ENCODE measurements at places on chromosomes 11 and 22.
A peak's percentile ranks its signal among the peaks of the same experiment; 100 is the strongest.

- no peak for DNase-seq
Measured at GRCh38 chr22:35348026-35348590, 32.8 kb upstream of the HMOX1 start.

DNA sequence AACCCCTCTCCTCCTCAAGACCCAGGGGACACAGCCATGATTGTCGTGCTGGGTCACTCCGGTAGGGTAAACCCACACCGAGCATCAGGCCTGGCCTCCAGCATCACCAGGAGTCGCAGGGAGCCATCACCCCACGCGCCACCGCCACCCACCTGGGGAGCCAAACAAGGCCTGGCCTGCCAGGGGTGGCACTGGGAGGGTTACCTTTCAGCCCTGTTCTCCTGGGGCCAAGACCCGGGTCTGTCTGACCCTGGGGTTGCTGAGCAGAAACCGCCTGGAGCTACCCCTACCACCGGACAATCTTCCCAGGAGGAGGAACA lies 39.3 kb upstream of the NNMT start:
- DNase-seq: no peak

- no peak for DNase-seq
Measured at GRCh38 chr11:69931994-69932910, 113.0 kb upstream of the FGF3 start.

GRCh38 chr11:72405009-72405408 lies 29.3 kb downstream of the CLPB start:
- peak; percentile 62 for DNase-seq

DNA sequence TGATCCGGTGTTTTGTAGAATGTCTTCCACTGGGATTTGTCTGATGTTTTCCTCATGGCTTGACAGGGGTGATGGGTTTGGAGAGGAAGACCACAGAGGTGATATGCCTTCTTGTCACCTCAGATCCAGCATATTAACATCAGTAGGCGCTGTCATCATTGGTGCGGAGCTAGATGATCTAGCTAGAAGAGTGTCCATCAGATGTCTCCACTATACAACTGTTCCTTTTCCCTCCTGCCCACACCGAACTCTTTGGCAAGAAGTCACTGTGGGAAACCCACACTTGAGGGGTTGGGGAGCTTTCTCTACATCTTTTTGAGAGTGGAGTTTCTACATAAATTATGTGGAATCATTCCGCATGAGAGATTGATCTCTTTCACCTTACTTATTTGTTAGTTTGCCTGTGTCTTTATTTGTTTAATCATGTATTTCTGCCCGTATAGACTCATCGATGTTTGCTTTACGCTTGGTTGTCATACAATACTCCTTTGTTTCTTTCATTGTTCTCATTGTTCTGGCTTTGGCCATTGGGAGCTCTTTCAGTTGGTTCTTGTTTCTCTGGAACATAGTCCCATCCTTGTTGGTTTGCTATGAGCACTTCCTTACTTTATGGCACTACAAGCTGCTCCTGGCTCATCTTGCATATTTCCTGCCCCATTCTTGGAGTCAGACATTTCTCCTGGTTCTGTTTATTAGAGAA lies 1420.3 kb downstream of the BRD1 start:
- DNase-seq: no peak

- DNase-seq: no peak
Measured at GRCh38 chr11:83693306-83693992, 407.3 kb upstream of the CCDC90B start.
